ENCODE measurements at places on chromosomes 16 and 17.

GRCh38 chr17:65551267-65552040 lies 10.0 kb downstream of the AXIN2 start:
- DNase-seq, result no peak

- DNase-seq, result no peak
Measured at GRCh38 chr17:27776882-27777624, 23.3 kb downstream of the NOS2 start.

GRCh38 chr16:73026754-73027684 lies 20.9 kb downstream of the ZFHX3 start:
- no peak for DNase-seq

DNA sequence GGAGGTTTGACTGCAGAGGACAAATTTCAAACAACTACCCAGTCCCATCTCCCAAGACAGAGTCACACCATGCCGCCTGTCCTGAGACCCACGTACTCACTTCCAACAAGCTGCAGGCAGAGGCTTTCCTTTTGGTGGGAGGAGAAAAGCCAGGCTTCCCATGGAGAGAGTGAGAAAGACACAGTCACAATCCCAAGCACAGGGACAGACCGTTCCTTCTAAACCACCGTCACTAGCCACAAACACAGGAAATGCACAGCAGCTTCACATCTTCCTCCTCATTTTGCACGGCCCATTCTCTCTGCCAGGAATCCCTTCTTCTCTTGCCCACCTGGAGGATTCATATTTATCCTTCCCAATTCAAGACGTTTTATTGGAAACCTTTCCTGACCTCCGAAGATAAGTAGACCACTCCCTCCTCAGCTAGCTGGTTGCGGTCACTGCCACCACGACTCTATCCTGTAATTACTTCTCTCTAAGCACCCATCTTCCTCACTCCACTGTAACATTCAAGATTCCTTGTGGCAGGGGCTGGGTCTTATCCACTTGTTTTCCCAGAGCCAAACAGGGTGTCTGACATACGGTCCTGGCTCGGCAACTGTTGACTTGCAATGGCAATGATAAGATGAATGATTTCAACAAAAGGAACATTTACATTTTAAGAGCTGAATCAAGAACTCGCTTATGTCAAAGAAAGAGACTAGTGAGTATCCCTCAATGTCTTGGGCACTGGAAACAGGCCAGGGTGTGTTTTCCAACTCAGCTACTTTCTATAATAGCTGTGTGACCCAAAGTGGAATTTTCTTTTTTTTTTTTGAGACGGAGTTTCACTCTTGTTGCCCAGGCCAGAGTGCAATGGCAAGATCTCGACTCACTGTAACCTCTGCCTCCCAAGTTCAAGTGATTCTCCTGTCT lies 87.6 kb downstream of the XYLT1 start:
- DNase-seq, result no peak

DNA sequence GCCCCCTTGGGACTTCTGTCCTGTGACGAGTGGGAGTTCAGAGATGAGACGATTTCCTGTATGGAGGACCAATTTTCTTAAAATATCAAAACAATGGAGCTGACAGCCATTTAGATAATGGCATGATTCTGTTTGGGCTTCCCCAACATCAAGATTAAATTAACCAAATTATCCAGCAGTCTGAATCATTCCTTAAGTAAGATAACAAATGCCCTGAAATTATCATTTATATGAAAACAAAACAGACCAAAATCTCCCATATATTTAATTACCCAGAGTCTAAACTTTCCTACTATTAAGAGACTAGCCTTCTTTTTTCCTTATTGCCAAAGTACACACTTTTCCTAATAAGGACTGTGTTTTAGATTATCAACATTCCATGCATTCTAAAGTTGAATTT lies 550.1 kb upstream of the PSMD7 start:
- DNase-seq, result no peak

- DNase-seq, result no peak
Measured at GRCh38 chr17:784143-784542, 2.0 kb downstream of the MRM3 start.

DNA sequence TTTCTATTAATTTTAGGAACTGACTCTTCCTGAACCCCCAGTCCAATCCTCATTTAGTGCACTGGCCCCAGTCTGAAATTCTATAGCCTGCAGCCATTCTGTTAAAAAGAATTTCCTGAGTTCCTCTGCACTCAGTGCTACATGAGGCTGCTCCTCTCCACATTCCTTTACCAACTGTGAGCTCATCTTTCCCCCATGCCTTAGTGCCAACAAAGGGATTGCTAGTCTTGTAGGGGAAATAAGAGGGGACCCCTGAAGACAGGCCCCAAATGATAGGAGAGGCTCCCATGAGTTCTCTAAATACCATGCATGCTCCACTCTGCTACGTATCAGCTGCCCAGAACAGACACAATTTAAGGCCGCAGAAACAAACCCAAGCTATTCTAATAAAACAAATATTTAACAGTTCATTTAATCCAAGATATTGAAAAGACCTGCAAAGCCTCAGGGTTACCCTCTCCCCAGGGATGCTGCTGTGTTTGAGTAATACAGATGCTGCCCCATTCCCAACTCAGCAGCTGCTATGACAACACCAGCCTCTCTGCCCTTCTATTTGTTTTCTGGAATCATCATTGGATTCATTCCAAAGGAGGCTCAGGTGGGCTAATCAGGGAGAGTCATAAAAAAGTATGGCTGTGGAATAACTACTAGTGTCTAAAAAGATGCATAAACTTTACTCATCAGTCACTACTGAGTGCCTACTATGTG lies 228.5 kb downstream of the TOX3 start:
- no peak for DNase-seq

DNA sequence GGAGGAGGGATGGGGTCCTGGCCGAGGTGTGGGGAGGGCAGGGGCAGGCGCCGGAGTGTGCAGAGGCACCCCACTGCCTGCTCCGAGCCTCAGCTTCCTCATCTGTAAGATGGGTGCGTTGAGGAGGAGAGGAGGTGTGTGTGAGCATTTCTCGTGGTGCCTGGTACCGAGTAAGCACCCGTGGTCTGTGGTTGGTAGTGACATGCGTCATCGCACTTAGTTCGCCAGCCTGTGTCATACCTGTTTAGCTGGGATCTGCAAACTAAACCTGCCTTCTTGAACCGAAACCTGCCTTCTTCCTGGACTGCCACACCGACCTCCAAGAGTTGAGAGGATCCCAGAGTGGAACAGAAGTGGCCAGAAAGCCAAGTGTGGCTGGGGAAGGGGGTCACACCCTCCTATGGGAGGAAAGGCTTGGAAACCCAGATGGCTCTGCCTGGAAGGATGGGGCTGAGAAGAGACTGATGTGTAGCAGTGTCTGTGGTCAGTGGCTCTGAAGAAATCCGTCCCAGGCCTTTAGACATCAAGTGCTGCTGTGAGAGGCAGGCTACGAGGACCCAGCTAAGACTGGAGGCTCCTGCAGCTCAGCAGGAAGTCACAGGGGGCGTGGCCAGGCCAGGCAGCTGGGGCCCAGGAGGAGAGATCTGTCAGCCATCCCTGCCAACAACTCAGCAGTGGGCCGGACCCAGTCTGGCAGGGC lies 162.6 kb upstream of the PLCG2 start:
- DNase-seq, result no peak

DNA sequence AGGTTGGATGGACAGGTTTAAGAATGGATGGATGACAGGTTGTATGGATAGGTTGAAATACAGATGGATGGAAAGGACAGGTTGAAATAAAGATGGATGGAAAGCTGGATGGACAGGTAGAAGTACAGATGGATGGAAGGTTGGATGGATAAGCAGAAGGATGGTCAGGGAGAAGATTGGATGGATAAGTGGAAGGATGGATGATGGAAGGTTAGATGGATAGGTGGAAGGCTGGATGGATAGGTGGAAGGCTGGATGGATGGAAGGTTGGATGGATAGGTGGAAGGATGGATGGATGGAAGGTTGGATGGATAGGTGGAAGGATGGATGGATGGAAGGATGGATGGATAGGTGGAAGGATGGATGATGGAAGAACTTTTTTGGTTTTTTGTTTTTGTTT lies 905 bp upstream of the SDR42E2 start:
- no peak for DNase-seq

DNA sequence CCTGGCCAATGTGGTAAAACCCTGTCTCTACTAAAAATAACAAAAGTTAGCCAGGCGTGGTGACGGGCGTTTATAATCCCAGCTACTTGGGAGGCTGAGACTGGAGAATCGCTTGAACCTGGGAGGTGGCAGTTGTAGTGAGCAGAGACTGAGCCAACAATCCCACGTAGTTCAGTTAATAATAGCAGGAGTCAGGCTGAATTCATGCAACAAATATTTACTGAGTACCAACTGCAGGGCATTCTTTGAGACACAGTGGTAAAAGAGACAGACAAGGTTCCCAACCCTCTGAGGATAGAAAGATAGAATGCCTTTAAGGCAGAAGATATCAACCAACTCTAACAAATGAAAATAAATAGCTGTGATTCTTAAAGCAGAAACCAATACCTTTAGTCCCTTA lies 39.1 kb downstream of the SPOP start:
- DNase-seq, result no peak

Data from ACHN (cell line).